ENCODE measurements at places on chromosomes 13 and 19.

DNA sequence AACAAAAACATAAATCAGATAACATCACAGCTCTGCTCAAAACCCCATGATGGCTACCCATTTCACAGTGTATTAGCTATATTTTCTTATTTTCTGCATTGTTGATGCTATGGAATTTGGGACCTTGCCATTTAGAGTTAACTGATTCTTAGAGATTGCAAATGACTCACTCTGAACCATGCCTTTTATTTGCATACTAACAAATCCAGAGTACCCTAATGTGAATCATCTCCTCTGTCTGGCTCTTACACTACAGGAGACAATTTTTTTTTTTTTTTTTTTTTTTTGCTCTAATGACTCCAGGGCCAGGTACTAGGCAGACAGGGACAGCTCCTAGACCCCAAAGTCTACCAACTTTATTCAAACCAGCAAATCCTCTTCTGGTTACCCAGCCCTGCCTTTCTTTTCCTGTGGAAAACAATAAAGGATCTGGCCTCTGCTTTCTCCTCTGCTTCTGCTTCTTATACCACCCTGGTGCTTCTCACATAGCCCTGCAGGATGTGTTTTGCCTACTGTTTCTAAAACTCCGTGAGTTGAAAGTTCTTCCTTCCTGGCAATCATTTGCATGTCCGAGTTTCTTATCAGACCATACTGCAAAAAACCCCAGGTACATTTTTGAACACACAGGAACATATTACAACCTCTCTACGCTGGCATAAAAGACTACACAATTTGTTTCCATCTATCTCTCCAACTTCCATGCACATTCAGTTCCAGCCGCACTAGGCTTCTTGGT, 10.6 kb upstream of the ZNF460 start:
- DNase-seq = peak; percentile 62

DNA sequence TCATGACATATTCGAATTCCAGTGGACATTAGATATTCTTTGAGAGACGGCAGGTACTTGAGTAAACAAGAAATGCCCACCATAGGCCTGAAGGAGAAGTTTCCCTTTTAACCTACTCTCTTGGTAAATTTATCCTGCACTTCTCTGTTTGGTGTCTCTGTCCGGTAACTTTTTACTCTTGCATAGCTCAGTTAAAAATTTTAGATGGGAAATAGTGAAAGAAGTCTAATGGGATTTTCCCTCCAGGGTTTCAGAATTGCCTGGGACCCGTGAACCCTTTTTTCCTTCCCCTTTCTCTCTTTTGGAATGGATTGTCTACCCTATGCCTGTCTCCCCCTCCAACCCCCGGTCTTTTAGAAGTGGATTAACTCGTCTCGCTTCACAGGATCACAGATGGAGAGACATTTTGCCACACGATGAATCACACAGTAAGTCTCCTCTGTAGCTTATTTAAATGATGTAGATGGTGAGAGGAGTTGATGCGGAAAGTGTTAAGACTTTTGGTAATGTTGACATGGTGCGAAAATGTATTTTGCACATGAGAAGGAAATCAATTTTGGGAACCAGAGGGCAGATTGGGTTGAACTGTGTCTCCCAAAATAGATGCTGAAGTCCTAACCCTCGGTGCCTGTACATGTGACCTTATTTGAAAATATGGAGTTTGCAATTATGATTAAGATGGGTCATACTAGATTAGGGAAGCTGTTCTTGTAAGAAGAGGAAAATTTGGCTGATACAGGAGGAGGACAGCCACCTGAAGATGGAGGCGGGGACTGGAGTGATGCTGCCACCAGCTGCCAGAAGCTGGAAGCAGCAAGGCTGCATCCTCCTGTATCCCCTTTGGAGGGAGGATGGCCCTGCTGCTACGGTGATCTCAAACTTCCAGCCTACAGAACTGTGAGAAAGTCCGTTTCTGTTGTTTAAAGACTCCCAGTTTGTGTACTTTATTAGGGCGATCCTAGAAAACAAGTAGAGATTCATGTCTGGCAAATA, 711 bp upstream of the MIPEP start:
- DNase-seq = no peak

DNA sequence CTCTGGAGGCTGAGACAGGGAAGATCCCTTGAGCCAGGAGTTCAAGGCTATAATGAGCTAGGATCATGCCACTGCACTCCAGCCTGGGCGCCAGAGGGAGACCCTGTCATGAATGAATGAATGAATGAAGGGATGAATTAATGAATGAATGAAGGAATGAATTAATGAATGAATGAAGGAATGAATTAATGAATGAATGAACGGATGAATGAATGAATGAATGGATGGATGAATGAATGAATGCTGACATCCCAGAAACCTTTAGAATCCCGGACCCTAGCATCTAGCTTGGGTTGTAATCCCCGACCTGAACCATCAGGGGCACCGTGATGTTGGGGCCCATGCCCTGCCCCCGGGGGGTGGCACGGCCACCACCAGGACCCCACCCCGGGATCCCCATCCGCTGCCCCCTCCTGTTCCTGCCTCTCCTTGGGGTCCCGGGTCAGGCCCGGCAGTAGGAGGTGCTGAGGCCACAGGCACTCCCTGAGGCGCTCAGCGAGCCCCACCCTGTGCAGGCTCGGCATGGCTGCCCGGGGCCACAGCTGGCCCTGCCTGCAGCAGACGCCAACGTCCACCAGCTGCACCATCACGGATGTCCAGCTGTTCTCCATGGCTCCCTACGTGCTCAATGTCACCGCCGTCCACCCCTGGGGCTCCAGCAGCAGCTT, 3.4 kb downstream of the EBI3 start:
- DNase-seq = no peak

GRCh38 chr19:5484398-5485285, 29.4 kb downstream of the ZNRF4 start:
- peak; percentile 58 for DNase-seq

DNA sequence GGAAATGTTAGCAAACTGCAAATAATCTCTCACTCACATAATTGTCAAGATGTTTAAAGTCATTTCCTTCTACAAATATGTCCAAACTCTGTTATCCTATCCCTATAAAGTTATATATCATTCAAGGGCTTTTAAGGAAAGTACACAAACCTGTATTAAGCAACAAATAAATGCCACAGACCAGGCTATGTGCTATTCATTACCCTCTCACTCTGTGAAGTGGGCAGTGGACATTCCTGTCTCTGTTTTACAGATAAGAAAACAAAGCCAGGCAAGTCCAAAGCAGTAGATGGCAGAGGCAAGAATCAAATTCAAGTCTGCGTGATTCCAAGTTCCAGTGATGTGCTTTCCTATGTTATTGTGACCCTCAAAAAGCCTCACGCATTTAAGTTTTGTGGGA, 140.6 kb downstream of the LHFPL6 start:
- DNase-seq = no peak

DNA sequence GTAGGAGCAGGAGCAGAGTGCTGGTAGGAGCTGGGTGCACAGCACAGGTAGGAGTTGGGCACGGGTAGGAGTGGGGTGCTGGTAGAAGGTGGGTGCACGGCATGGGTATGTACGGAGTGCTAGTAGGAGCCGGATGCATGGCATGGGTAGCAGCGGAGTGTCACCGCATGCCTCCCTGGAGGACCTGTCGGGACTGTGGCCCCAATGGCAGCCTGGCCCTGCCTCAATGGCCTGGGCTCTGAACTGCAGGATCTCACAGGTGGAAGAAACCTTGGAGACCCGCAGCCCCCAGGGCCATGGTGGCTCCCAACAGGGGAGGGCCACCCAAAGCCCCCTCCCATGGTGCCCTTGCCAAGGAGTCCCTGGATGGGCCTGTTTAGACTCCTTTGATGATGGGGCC, 1146.0 kb downstream of the UQCRFS1 start:
- DNase-seq = no peak

GRCh38 chr19:55369653-55370304, 484 bp downstream of the IL11 start:
- peak; percentile 97 for DNase-seq

DNA sequence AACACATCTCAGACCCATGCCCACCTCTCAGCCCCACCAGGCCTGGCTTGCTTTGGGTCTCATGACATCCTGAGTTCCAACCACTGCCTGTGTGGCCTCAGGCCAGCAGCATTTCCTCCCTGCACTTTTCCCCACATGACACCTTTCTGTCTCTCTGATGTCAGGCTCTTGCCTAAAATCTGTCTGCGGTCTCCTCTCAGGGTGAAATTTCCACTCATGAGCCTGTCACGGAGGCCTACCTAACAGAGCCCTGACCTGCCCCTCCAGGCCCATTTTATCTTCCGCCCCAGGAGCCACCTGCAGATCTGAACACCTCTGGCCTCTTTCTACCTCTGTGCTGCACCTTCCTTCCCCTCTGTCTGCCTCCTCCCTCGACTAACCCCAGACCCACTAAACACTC, 93.5 kb downstream of the ZDHHC20 start:
- DNase-seq = no peak

DNA sequence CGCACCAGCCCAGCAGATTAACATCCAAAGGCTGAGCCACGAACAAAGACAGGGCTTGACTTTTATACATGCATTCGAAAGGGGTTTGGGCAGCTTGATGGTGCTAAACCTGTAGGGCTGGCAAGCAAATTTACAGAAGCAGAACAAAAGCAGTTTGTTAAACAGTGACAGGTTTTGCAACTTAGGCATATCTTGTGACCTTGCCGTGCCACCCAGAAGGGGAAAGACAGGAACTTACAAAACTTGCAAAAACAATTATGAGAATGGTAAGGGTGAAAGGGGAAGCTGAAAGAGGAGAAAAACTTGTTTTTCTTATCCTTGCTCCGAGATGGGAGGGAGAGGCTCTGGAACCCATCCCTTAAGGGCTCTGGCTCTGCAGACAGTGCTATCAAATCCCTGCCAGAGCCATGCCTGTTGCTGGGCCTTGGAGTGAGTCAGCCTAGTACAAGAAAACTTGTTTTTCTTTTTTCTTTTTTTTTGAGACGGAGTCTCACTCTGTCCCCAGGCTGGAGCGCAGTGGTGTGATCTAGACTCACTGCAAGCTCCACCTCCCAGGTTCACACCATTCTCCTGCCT, 1325.2 kb upstream of the PRR20A start:
- DNase-seq = no peak

- DNase-seq = no peak
Observed at GRCh38 chr13:110815471-110816204, 99.2 kb downstream of the ANKRD10 start.

- peak; percentile 86 for DNase-seq
Observed at GRCh38 chr19:43519436-43520088, 7.4 kb downstream of the ETHE1 start.

DNA sequence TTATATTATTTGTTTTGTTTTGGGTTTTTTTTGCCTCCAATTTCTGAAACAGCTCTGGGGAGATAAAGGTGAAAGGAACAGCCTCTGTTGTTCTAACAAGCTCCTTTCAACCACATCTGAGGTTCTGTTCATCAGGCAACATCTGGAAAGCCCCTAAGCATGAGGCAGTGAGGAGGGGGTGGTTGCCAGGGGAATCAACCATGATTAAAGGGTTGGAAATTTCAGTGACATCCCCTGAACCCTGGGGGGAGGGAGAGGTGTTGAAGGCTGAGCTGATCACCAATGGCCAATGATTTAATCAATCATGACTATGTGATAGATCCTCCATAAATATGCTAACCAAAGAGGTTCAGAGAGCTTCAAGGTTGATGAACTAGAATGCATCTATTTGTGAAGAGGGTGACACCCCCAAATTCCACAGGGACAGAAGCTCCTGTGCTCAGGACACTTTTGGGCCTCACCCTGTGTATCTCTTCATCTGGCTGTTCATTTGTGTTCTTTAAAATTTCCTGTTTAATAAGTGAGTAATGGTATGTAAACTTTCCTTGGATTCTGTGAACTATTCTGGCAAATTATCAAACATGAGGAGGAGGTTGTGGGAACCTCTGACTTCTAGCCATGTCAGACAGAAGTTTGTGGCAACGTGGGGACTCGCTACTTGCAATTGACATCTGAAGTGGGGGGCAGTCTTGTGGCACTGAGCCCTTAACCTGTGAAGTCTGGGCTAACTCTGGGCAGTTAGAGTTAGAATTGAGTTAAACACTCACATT, 221.3 kb downstream of the NHLRC3 start:
- no peak for DNase-seq

- no peak for DNase-seq
Observed at GRCh38 chr19:51602189-51602854, 27.9 kb downstream of the SIGLEC5 start.

- no peak for DNase-seq
Observed at GRCh38 chr19:44590245-44591059, 22.9 kb upstream of the IGSF23 start.

GRCh38 chr19:55165952-55166529, 372 bp downstream of the DNAAF3 start:
- peak; percentile 79 for DNase-seq

DNA sequence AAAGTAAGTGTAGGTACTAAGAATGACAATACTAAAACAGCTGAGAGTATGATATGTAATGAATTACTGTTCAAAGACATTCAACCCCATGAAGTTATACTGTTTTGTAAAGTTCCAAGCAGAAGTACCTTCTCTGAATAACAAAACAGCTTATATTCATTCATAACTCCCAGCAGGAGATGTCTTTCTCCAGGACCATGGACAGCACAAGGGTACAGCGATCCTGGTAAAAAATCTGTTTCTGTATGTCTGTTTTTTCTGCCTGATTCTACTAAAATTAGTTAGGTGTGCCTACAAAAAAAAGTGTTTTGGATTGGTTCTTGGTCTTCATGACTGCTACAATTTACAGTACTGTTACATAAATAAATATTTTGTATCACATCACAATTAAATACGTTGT, 172.5 kb upstream of the SLITRK5 start:
- DNase-seq = no peak

- no peak for DNase-seq
Observed at GRCh38 chr13:29359181-29359580, 236.3 kb downstream of the SLC7A1 start.

GRCh38 chr13:82634946-82635345, 1247.3 kb downstream of the SLITRK1 start:
- DNase-seq = no peak

DNA sequence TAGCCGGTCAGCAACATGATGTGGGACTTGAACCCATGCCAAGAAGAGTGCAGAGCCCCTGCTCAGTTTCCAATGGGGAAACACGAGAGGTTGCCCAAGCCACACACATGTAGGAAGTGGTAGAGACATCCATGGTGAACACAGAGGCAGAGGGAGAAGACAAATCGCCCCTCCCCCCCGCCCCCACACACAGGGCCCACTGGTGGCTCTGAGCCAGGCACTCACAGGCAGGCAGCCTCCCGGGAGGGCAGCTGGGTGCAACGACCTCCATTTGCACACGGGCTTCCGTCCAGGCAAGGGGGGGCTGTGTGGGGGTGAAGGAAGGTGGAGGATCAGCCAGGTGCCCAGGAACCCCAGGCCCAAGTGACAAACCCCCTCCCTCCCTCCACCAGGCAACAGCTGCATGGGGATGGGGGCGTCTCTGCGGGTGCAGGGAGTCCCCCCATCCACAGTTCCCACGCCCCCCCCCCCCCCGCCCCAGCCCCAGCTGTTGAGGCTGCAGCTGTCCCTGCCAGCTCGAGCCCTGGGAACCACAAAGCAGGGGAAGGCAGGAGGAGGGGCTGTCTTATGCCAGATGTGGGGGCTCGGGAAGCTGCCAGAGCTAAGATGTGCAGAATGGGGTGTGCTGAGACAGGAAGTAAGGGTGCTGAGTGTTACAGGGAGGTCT, 3.4 kb downstream of the NOTCH3 start:
- no peak for DNase-seq

Measured in AG08396 (cell line).